Right renal cortex interstitium (tissue), 3 donors: ENCODE measurements at places on chromosomes 4 and X. TPM values are rescaled to one million over a fixed set of nuclear protein-coding genes. Genes with fewer than 3 reads are reported as not detected.

DNA sequence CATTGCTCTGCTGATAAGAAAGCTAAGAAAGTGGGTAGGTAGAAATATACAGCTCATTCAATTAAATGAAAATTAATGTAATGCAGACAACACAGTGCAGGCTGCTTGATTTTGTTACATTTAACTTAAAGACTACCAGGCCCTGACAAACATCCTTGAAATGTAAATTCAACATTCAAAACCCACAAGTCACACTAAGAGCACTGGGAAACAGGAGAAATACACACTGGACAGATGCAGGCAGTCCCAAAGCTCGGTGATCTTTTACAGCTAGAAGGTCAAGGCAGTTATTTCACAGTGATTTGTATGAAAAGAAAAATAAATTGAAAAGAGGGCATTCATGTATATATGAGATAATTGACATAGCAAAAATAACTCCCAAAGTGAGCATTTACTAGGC, 94.3 kb upstream of the PLAC1 start:
- DNase-seq = no peak

Gene SLC10A7
- polyA plus RNA-seq = 13.2 TPM

Gene LEF1
- 74.0 TPM for polyA plus RNA-seq

Gene CAMK2D
- polyA plus RNA-seq = 82.3 TPM

Gene HPGDS
- polyA plus RNA-seq = 4.2 TPM

Gene H2BW2
- 1.1 TPM for polyA plus RNA-seq
